Activated CD4-positive, CD25-positive, alpha-beta regulatory T cell treated with anti-CD3 and anti-CD28 coated beads, Interleukin-2, amount 50 U/mL, for 24 hours (primary cell): ENCODE measurements at places on chromosomes 3 and 15.

GRCh38 chr3:99542767-99543518, 95.5 kb upstream of the COL8A1 start:
- ATAC-seq, result no peak

DNA sequence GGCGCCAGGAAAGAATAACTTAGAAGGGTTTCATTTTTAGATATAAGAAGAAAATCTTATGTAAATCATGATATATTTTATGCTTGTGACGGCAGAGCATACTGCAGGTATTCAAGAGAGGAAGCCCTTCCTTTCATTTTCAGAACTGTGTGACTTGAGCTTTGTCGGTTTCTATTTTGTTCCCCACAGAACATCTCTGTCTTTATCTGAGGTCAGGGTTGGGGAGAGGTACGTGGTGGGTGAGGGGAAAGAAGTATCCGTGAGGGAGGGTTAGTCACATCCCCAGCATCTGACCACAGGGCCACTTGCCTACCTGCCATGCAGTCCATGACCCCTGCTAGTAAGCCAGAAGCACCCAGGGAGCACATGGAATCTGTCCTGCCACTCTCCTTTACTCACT, 126.5 kb downstream of the DGKG start:
- ATAC-seq, result peak; percentile 79

- ATAC-seq, result no peak
Observed at GRCh38 chr15:34301058-34301457, 36.5 kb downstream of the SLC12A6 start.

- ATAC-seq, result no peak
Observed at GRCh38 chr3:120393761-120394160, 44.6 kb upstream of the LRRC58 start.

DNA sequence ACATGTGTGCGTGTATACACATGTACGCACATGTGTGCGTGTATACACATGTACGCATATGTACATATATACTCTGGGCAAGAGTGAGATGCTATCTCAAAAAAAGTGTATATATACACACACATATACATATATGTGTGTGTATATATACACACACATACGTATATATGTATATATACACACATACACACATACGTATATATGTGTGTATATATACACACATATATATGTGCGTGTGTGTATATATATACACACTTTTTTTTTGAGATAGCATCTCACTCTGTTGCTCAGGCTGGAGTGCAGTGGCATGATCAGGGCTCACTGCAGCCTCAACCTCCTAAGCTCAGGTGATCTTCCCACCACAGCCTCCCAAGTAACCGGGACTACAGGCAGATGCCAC, 8.4 kb downstream of the HACL1 start:
- no peak for ATAC-seq

- ATAC-seq, result no peak
Observed at GRCh38 chr3:12750223-12750622, 8.8 kb downstream of the TMEM40 start.

DNA sequence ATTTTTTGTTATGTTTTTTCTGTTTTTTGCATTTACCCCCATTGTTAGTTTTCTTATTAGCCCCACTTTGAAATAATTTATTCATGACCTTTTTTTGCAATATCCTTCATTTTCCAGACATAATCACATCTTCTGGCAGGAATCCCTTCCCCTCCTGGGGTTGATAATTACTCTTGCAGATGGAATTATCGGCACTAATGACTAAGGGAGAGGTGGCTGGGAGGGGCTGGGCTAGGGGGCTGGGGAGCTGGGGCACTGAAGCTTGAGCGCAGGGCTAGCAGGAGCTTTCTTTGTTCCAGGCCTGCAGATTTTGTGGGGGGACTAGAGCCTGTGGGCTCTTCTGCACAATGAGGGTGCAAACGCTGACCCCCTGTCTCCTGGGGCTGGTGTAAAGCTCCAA, 77.8 kb downstream of the RAB11A start:
- no peak for ATAC-seq

DNA sequence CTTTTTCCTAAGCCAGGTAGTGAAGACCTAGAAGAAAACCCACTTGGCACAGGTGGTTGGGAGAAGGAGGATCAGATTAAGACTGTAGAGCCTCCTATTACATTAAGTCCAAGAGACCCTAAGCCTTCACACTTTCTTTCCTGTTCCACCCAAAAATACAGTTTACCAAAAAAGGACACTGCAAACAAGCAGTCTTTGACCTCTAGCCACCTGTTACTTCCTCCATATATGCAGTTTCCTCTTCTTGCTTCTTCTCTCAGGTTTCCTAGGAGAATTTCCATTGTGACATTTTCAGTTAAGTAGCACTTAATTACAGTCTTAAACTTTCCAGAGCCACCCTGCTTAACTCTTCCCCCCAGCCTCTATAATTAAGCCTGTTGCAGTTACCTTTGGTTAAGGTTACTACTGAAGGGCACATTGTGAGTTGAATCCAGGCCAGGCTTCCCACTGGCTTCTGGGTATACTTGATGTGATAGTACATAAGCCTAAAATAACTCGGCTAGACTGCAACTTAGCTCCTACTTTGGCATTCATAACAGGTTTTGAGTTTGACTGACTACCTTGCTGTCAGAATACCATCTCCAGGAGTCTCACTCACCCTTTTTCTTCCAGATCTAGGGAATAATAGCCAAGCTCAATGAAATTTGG, 114.2 kb upstream of the UMPS start:
- no peak for ATAC-seq

DNA sequence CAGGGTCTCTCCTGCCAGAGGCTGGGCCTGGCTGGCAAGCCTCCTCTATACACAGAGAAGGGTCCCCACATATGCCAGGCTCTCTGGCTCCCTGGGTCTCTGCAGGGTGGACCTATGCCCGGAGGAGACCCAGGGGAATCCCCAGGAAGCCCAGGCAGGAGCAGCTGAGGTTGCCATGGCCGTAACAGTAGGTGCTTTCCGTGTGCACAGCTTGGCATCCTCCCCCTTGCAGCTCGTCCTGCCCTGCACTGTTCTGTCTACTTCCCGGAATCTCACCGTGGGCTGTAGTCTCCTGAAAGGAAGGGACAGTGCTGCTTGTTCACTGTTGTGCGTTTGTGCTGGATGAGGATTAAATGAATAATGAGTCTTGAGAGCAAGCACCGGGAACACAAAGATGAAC, 47.8 kb downstream of the DAPK2 start:
- no peak for ATAC-seq

- ATAC-seq, result no peak
Observed at GRCh38 chr3:15585111-15585845, 16.1 kb downstream of the HACL1 start.

DNA sequence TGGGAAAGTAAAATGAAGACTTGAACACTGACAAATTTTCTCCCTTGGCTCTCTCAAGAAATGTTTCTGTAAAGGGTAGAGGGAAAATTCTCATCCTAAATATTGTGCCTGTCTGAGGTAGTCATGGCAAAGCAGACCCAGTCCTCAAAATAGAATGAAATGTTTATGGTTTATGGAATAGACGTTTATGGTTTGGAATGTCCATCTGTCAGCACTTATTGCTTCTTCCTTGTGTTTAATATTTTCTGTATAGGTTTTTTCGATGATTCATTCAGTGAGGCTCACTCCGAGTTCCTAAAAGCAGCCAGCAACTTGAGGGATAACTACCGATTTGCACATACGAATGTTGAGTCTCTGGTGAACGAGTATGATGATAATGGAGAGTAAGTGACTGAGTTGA, 13.9 kb downstream of the ELL3 start:
- ATAC-seq, result no peak

- ATAC-seq, result no peak
Observed at GRCh38 chr3:17830788-17831187, 88.4 kb upstream of the TBC1D5 start.

- no peak for ATAC-seq
Observed at GRCh38 chr3:8669019-8669418, 24.4 kb upstream of the SSUH2 start.

- ATAC-seq, result no peak
Observed at GRCh38 chr15:71187526-71187925, 72.3 kb downstream of the THSD4 start.

- no peak for ATAC-seq
Observed at GRCh38 chr3:125381314-125381713, 6.2 kb upstream of the ZNF148 start.

GRCh38 chr15:59918994-59919951, 84.8 kb upstream of the FOXB1 start:
- peak; percentile 93 for ATAC-seq

DNA sequence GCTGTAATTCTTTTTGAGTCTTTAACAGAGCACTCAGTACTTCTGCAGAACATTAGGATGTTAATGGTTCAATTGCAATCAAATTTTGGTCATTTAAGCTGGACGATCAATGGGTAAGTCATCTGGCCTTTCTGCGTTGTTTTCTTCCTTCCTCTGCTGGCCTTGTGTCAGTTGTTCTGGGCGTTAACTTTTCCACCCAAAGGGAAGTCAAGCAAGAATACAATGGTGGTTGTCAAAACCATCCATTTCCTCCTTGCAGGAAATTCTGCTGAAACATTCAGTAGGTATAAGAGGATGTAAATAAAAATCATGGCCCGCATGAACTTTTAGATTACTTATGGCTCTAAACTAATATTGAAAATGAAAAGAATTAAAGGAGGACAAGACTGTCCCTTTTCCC, 584.0 kb downstream of the GRM7 start:
- ATAC-seq, result no peak

DNA sequence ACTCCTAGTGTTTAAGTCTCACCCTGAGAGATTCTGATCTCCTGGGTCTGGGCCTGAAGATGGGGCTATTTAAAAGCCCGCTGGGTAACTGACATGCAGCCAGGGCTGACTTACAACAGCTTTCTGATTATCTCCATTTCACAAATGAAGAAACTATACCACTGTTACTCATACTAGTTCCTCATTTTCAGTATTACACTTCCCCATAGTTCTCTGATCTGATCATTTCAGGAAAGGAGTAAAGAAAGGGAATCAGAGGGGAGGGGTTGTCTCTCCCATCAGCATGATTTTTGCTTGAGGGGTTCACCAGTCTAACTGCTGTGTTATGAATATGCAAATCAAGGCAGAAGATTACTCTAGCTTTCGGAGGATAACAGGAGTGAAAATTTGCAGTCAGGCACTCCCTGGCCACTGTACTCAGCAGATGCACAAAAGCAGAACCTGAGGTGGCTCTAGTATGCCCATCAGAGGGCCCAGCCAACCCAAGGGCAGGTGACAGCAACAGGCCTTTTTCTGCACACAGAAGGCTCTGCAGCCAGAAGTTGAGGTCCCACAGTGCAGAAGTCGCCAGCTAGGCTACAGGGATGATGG, 59.4 kb downstream of the DAPK2 start:
- peak; percentile 49 for ATAC-seq

GRCh38 chr3:22491344-22491743, 711.8 kb upstream of the UBE2E2 start:
- no peak for ATAC-seq

DNA sequence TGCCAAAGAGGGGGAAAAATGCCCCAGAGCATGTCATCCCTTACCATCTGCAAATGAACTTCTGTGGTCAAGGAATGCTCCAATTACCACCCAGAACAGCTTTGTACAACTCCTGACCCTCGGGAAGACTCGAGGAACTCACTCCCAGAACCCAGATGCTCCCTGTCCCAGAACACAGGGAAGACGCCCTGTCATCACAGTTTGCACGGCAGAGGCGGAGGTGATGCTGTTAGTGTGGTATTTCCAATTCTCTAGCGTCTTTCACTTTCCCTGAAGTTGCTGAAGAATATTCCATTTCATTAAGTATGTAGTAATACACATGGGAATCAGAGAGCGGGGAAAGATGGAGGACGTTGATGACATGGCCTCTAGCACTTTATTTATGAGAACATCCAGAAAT, 193.7 kb downstream of the TIGIT start:
- no peak for ATAC-seq

DNA sequence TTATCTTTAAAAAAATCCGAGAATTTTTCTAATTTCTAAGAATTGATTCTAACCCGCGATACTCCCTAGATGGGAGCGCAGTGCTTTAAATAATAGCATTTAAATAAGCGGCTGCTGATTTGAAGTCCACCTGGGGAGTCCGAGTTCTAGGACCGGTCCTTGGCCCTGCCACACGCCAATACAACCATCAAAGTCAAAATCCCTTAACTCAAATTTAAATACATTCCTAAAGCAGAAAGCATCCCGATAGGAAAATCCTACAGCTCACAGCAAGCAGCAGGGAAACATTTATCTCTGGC, 508 bp upstream of the ECT2 start:
- no peak for ATAC-seq

DNA sequence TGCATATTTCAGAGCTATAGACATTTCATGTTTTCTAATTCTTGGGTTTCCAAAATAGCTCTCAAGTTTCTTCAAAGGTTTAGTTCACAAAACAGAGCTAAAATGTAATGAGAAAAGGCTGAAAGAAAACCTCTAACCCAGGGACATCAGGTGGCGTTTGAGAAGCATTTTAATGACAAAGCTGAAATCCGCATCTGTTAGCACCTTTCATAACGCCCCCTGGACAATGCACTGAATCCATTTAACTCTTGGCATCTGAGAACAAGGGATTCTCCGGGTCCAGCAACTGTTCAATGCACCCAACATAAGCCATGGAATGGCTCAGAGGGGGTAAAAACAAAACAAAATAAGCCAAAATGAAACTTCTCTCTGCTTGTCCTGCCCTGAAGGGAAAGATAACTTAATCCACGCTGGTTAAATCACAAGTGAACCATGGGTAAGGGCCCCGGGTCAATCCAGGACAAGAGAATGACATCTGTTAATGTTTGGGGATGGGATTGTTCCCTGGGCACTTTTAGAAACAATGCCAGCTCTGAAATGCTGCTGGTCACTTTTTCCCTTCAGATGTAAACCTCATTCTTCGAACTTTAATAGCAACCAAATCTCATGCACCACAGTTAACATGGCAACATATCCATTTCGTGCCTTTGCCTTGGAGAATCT, 466.2 kb upstream of the ADAMTS9 start:
- ATAC-seq, result no peak

GRCh38 chr3:29080967-29081366, 199.9 kb upstream of the RBMS3 start:
- ATAC-seq, result peak; percentile 66

GRCh38 chr3:197368330-197368729, 69.9 kb upstream of the DLG1 start:
- ATAC-seq, result no peak

DNA sequence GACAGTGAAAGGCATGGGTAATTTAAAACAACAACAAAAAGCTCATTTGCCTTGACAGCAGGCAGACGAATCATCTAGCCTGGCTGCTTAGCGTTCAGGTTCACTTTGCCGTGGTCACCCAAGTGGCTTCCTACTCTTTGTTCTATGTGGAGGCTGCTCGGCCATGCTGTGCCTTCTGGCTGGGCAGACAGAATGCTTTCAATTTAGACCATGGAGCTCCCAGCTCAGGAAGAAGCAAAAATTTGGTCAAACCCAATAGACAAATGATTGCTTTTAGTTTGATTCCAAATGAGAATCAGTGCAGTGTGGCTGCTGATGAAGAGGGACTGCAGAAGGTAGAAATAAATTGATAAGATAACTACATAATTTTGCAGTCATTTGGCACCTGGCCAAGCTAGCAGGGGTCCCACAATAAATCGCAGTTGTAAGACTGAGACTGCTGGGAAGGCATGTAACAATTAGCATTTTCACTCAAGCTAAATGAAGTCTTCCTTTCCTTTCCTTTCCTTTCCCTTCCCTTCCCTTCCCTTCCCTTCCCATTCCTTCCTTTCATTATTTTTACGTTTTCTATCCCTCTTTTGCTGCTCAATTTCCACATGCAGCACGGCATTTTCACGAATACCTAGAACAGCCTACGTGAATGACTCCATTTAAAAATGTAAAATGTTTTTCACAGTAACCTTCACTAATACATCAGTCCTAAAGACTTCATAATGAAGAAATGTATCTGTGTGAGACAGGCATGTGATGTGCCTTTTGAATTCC, 360.4 kb upstream of the TGFBR2 start:
- no peak for ATAC-seq
